ENCODE measurements at places on chromosomes 3 and 15. TPM values are rescaled to one million over a fixed set of nuclear protein-coding genes. Genes with fewer than 3 reads are reported as not detected.

GOLGA8F gene
- not detected for polyA plus RNA-seq

CTXND1 gene
- polyA plus RNA-seq = not detected

DAPK2 gene
- 1.9 TPM for polyA plus RNA-seq

FBXL22 gene
- 4.5 TPM for polyA plus RNA-seq

MLF1 gene
- 2.1 TPM for polyA plus RNA-seq

PCBP4 gene
- polyA plus RNA-seq = 18.7 TPM

CPOX gene
- polyA plus RNA-seq = 17.4 TPM

STAG1 gene
- 7.1 TPM for polyA plus RNA-seq

SCN11A gene
- not detected for polyA plus RNA-seq

HYAL1 gene
- 3.2 TPM for polyA plus RNA-seq

SLC6A20 gene
- polyA plus RNA-seq = 0.01 TPM

BCL2A1 gene
- 1.6 TPM for polyA plus RNA-seq

REC114 gene
- not detected for polyA plus RNA-seq

CXCR6 gene
- polyA plus RNA-seq = 1.6 TPM

MBD4 gene
- 13.4 TPM for polyA plus RNA-seq

AQP9 gene
- polyA plus RNA-seq = 0.33 TPM

CHP1 gene
- polyA plus RNA-seq = 54.9 TPM

CKMT1B gene
- 87.6 TPM for polyA plus RNA-seq

VILL gene
- polyA plus RNA-seq = 4.9 TPM

XPC gene
- polyA plus RNA-seq = 12.1 TPM

TKT gene
- 264 TPM for polyA plus RNA-seq

MYZAP gene
- 71.6 TPM for polyA plus RNA-seq

ARNT2 gene
- 0.33 TPM for polyA plus RNA-seq

GOLGA6A gene
- 0.02 TPM for polyA plus RNA-seq

SAMMSON gene
- 0.47 TPM for polyA plus RNA-seq

GCSAM gene
- polyA plus RNA-seq = 0.66 TPM

PLAAT1 gene
- 6.3 TPM for polyA plus RNA-seq

MEIS2 gene
- polyA plus RNA-seq = 6.0 TPM

SLC6A1 gene
- 6.9 TPM for polyA plus RNA-seq

EXOG gene
- polyA plus RNA-seq = 2.4 TPM

RNU5B-1 gene
- not detected for polyA plus RNA-seq

ICE2 gene
- 8.9 TPM for polyA plus RNA-seq

MINAR1 gene
- 0.11 TPM for polyA plus RNA-seq

LRTM1 gene
- not detected for polyA plus RNA-seq
